ENCODE measurements at places on chromosomes 6 and 20.
A peak's percentile ranks its signal among the peaks of the same experiment; 100 is the strongest.

DNA sequence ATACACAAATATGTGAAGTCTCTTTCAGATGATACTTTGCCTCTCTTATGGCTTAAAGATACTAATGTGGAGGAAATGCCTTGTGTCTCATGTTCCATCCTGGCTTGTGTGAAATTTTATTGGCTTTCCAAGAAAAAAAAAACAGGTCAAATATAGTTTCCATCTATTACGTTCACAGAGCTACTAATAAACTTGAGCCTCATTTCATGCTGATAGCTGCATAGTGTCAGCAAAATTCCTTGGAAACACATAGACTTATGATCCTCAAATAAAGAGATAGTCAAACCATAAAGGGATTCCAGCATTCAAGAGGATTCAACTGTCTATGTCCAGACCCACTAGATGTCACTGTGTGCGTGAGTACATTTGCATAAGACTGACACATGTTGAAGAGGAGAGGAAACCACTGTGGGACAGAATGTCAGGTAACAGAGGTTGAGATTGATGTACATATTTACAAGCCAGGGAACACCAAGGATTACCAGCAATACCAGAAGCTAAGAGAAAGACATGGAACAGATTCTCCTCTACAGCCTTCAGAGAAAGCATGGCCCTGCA is 266.6 kb downstream of the COL12A1 start:
- no peak for DNase-seq

- DNase-seq = no peak
Observed at GRCh38 chr20:7859356-7859802, 80.9 kb downstream of the HAO1 start.

DNA sequence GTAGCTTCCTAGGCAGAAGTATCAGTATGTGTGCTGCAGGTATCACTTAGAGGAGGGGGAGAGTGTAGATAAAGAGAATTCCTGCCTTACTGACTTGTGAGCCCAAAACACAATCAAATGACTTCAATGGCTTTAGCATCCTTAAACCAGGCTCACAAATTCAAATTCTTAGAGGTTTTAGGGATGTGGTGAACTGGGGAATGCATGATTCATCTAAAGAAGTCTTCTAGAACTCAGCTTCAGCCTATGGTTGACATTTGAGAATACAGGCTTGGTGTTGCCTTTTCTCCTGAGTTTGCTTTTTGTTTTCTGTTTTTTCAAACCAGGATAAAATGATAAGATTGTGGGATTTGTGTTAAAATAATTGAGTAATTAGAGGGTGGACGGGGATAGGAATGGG is 14.4 kb downstream of the SNRPC start:
- DNase-seq = peak; percentile 44

GRCh38 chr20:37226889-37227288 is 34.7 kb downstream of the GHRH start:
- DNase-seq = no peak

DNA sequence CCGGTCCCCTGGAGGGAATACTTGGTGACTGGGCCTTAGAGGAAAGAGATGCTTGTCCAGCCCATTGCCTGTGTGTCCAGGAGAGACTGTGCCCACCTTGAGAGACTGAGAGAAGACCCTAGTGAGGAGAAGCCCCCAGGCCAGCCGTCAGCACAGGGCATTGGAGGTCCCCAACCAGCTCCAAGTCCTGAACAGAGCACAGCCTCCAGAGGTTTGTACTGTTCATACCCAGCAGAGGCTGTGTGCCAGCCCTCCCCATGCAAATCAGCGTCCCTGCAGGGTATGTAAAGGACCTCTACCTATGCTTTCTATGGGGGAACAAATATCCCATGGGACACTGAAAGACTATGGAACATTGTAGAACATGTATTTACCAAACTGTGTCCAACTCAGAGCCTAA is 8.4 kb downstream of the HLA-E start:
- no peak for DNase-seq

GRCh38 chr6:36049582-36049981 is 22.0 kb downstream of the MAPK14 start:
- DNase-seq = no peak

DNA sequence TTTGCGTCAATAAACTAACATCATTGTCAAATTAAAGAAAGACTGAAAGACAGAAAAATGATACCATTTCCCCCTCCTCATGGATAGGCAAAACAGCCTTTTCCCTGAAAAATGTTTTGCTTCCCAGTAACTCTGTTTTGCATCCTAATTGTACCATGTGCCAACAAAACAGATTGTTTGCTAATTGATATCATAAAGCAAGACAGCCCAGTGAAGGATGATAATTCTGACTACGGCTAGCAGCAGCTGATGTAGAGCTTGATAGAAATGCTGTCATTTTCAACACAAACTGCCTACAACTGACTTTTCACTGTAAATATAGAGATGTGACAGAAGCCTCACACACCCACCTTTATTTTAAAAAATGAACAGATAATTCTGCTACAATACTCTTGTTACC is 1061.6 kb downstream of the HACE1 start:
- DNase-seq = no peak

- no peak for DNase-seq
Observed at GRCh38 chr6:11615214-11615602, 77.7 kb downstream of the TMEM170B start.

- DNase-seq = no peak
Observed at GRCh38 chr20:4171538-4172116, 156.3 kb upstream of the RNF24 start.

DNA sequence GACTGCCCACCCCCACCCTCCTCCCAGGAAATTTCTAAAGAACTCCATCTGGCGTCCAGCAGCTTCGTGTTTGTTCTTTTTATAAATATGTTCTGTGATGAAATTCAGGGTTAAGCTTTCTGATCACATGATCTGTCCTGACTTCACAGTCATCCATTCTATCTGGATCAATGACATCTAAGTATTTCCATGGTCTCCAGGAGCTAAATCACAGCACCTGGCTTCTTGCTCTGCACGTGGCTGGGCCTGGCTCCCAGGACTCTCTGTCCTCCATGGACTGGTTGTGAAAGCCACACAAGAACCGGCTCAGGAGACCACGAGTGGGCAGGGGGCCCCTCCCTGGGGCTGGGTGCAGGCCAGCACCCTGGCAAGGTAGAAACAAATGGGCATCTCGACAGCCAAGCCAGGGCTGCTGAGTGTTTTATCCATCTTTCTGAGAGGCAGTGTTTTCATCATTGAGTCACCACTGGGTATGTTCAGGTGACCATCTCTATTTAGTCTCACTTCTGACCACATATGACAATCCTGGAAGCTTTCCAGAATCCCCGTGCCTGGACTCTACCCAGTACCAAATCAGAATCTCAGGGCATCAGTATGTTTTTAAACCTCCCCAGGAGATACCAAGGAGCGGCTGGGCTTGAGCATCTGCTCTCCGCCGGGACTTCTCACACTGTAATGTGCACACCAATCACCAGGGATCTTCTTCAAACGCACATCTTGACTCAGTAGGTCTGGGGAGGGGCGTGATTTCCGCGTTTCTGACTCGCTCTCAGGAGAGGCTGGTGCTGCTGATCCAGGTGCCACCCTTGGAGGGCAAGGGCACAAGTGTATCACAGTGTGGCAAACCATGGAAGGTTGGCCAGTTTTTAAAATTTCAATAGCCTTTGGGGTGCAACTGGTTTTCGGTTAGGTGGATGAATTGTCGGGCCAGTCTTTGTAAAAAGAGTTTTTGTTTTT is 31.6 kb upstream of the PXDC1 start:
- DNase-seq = peak; percentile 44

DNA sequence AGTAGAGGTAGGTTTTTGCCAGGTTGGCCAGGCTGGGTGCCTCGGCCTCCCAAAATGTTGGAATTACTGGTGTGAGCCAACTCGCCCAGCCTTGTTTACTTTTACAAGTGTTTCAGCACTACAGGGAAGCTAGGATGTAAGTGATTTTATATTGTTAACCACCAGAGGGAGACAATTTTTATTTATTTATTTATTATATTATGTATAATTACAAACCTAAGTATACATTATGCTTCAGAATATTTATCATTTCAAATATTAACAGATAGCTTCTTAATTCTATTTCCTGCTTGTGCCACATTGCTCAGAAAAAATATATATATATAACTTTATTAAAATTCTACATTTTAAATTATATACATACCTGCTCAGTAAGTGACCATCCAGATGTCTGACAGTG is 9.8 kb downstream of the MMUT start:
- no peak for DNase-seq

GRCh38 chr6:100194535-100194934 is 200.5 kb upstream of the MCHR2 start:
- no peak for DNase-seq

DNA sequence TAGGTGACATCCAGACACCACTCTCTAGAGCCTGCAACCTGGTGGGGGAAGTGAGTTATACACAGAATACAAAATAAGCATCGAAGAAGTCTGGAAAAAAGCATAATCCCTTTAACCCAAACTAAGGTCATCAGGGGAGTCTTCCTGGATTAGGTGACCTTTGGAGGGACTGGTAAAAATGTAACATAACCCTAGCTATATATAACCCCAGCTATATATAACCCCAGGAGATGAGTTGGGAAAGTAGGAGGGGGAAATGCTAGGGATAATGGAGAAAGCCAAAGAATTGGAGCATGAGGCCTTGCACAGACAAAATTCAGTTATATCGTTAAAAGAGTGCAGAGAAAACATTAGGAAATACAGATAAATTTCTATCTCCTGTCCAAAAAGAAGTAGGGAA is 164.8 kb downstream of the QRSL1 start:
- DNase-seq = no peak

- no peak for DNase-seq
Observed at GRCh38 chr20:33482581-33482980, 7.3 kb upstream of the CBFA2T2 start.

DNA sequence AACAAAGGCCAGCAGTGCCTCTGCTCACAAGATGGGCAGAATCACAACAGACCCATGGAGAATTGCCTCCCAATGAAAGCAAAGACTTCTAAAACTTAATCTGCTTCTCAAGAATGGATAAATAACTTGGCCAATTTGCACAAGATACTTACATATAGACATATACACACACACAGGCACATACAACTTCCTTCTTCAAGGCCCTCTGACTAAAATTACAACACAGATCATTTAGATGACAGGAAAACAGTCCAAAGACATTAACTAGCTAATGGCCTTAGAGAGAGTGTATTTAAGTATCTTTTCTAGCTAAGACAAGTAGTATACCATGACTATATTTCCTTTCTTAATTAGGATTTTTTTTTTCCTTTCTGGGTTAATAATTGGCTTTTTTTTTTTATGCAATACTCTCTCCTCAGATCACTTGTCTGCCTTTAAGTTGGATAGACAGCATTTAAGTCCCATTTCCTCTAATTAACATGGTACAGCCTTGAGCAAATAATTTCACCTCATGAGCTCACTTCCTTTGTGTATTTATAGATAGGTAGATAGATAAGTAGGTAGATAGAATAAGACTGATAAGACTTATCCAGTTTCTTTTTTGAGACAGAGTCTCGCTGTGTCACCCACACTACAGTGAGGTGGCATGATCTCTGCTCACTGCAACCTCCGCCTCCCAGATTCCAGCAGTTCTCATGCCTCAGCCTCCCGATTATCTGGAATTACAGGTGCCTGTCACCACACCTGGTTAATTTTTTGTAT is 70.0 kb downstream of the NRSN1 start:
- no peak for DNase-seq

DNA sequence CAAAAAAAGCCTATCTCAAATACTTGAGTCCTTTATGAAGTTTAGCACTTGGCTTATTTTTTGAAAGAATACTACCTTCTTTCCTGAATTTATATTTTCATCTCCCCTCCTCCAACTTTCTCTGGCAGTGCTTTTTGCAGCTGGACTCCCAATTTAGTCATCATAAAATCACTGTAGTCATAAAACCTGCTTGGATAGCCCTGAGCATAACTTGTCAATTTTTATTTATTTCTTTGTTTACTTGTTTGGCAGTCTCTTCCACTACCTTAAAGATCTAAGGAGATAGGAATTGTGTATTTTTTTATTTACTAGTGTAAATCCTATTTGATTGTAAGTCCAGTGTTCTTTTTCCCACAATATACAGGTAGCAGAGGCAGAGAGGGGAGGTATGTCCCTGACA is 11.2 kb upstream of the EDN1 start:
- DNase-seq = no peak

DNA sequence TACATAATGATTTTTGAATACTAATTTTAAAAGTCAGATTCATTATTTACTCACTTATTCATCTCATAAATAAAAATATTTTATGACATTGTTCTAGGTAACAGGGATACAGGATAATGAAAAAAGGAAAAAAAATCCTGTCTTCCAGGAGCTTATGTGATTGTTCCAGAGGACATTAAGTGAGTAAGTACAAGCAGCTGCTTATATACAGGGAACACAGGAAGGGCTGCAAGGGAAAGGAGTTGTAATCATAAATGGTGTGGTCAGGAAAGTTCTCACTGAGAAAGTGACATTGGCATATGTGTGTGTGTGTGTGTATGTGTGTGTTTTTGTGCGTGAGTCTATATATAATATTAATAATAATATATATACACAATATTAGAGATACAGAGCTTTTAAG is 121.8 kb downstream of the HAO1 start:
- DNase-seq = no peak

DNA sequence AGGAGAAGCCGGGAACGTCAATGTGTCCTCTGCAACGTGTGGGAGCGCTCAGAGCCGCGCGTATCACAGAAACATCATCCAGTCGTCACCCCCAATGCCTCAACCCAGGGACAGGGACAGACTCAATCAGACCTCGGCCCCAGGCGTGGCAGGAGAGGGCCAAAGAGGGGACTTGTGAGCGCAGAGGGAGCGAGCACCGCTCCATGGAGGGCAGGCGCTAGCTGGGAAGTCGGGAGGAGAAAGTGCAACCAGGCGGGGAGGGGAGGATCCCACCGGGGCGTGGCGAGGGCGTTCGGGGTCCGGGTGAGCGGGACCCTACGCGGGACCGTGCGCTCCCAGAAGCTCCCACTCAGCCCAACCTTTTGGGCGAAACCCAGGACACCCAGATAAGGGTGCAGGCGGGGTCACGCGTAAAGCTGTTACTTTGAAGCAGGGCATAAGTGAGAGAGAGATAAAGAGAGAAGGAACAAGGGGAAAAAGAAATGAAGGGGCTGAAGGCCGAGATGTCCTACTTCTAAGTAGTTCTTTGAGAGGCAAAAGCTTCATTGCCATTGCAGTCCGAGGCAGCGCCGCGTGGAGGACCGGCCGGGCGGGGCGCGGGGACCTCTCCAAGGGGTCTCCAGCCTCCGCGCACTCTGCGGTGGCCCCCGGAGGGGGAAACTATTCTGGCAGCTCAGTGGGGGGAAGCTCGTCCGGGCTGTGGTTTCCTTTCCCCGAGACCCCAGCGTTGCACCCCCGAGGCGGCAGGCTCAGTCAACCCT is 862 bp upstream of the SOBP start:
- DNase-seq = no peak

DNA sequence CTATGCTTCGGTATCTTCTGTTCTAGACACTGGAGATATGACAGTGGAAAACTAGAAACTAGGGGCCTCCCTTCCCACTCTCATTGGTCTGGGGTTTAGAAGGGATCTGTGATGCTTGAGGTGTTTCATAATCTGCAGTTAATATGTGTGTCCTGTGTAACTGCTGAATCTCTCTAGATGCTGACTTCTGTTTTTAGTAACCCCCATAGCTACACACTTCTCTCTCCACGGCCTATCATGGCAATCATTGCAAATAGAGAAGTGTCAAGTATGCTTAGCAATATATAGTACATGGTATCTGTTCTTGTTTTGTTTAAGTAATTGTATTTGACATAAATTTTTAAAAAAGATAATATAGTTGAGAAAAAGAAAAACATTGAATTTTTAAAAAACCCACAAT is 394.6 kb upstream of the MMS22L start:
- no peak for DNase-seq

All from AG04450 (cell line).